Activated B cell treated with CpG ODN at 0.5 μM for 24 hours (primary cell): ENCODE measurements at places on chromosomes 13 and 19. TPM values are rescaled to one million over a fixed set of nuclear protein-coding genes. Genes with fewer than 3 reads are reported as not detected.

DNA sequence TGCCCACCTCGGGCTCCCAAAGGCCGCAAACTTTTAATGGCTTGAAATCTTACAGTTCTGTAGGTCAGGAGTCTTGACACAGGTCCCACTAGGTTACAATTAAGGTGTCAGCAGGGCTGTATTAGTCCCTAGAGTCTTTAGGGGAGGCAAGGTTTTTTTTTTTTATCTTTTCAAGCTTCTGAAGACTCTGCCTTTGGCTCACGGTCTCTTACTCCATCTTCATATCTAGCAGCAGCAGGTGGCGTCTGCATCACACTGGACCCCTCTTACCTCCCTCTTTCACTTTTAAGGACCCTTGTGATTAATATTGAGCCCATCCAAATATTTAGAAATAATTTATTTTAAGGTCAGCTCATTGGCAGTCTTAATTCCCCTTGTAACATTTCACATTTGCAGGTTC lies 11.6 kb downstream of the MIR17HG start:
- peaks cover 39% of the 10 kb centered on the region for H3K36me3 ChIP-seq
- H3K4me3 ChIP-seq = no peak overlapping the region
- no peak overlapping the region for H3K27ac ChIP-seq
- DNase-seq = no peak
- H3K27me3 ChIP-seq = no peaks in the 10 kb centered on the region

GRCh38 chr19:13538601-13539253 lies 32.4 kb upstream of the CACNA1A start:
- H3K27ac ChIP-seq = no peak overlapping the region
- H3K4me1 ChIP-seq = no peaks in the 10 kb centered on the region
- DNase-seq = no peak
- no peak overlapping the region for H3K4me3 ChIP-seq
- peaks cover 24% of the 10 kb centered on the region for H3K27me3 ChIP-seq

NAPSA gene
- 1.4 and 2.4 TPM in 2 replicates for total RNA-seq

- H3K4me3 ChIP-seq = no peak overlapping the region
- DNase-seq = no peak
- peaks cover 8% of the 10 kb centered on the region for H3K4me1 ChIP-seq
- H3K36me3 ChIP-seq = peaks cover 8% of the 10 kb centered on the region
Observed at GRCh38 chr13:49310251-49310650, 62.5 kb downstream of the CDADC1 start.

- no peaks in the 10 kb centered on the region for H3K4me1 ChIP-seq
- DNase-seq = no peak
- H3K27ac ChIP-seq = no peak overlapping the region
- H3K36me3 ChIP-seq = peaks cover 78% of the 10 kb centered on the region
- no peak overlapping the region for H3K4me3 ChIP-seq
Observed at GRCh38 chr19:4688587-4688986, 18.4 kb upstream of the MYDGF start.

SOX1 gene
- total RNA-seq = not detected in 2 replicates

- H3K27me3 ChIP-seq = no peaks in the 10 kb centered on the region
- H3K36me3 ChIP-seq = peaks cover 19% of the 10 kb centered on the region
- H3K4me3 ChIP-seq = no peak overlapping the region
- DNase-seq = no peak
- peaks cover 96% of the 10 kb centered on the region for H3K4me1 ChIP-seq
Observed at GRCh38 chr13:40615619-40616018, 50.8 kb downstream of the FOXO1 start.

NLRP5 gene
- not detected in 2 replicates for total RNA-seq

GRCh38 chr19:3986260-3987041 lies 1.2 kb upstream of the EEF2 start:
- peaks cover 39% of the 10 kb centered on the region for H3K36me3 ChIP-seq
- peak overlapping the region; percentile 96 for H3K4me3 ChIP-seq
- H3K27me3 ChIP-seq = no peaks in the 10 kb centered on the region
- no peak for DNase-seq
- peak overlapping the region; percentile 91 for H3K27ac ChIP-seq

GRCh38 chr19:993361-993830 lies 6.8 kb upstream of the GRIN3B start:
- peaks cover 13% of the 10 kb centered on the region for H3K27me3 ChIP-seq
- H3K36me3 ChIP-seq = peaks cover 26% of the 10 kb centered on the region
- no peak for DNase-seq
- H3K27ac ChIP-seq = no peak overlapping the region

GRCh38 chr19:23403581-23404324 lies 8.5 kb upstream of the ZNF91 start:
- no peak overlapping the region for H3K4me3 ChIP-seq
- H3K4me1 ChIP-seq = no peaks in the 10 kb centered on the region
- peaks cover 2% of the 10 kb centered on the region for H3K27me3 ChIP-seq
- H3K36me3 ChIP-seq = no peaks in the 10 kb centered on the region

DNA sequence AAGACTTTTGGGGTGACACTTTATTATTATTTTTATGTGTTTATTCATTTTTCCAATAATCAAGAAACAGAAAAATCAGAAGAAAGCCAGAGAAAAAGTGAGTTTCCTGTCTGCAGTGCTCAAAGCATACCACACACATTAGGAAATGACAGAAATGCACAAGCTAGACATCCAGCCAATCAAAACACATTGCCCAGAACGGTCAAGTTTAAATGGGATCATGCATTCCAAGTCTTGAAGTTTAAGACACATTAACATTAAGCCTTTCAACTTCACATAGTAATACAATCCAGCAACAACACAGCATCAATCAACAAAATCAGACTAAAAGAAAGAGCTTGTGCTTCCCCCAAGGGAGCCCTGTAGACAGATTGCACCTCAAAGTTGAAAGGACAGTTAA lies 28.7 kb upstream of the MEDAG start:
- peaks cover 12% of the 10 kb centered on the region for H3K4me1 ChIP-seq
- peaks cover 14% of the 10 kb centered on the region for H3K27me3 ChIP-seq
- H3K4me3 ChIP-seq = no peak overlapping the region
- no peaks in the 10 kb centered on the region for H3K36me3 ChIP-seq
- no peak for DNase-seq
- no peak overlapping the region for H3K27ac ChIP-seq

ZNF223 gene
- 3.6 and 4.5 TPM in 2 replicates for total RNA-seq

LAMP1 gene
- total RNA-seq = 83.7 and 86.2 TPM in 2 replicates

- peak overlapping the region; percentile 87 for H3K4me3 ChIP-seq
- H3K4me1 ChIP-seq = peaks cover 25% of the 10 kb centered on the region
- no peak for DNase-seq
- peaks cover 22% of the 10 kb centered on the region for H3K27me3 ChIP-seq
Observed at GRCh38 chr19:49691243-49692146, 579 bp downstream of the CPT1C start.

DNA sequence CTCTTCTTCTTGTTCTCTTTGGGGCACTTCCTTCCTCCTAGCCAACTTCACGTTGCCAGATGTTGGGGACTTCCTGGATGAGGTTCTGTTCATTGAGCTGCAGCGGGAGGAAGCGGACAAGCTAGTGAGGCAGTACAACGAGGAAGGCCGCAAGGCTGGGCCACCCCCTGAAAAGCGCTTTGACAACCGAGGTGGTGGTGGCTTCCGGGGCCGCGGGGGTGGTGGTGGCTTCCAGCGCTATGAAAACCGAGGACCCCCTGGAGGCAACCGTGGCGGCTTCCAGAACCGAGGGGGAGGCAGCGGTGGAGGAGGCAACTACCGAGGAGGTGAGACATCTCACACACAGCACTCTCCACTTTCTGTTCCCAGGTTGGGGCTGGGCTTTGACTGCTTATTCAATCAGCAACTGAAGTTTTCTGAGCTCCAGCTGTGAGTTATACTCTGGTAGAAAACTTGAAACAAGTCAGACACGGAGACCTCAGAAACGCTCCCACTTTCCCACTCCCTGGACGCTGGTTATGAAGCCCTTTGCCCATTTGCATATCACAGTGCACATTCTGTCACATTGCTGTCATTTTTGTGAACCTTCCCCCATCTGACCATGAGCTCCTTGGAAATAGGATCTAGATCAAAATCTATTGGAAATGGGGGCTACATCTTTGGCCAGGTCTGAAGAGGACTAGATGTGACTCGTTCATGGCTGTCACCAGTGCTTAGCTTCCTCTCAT lies 7.2 kb upstream of the CCDC97 start:
- peak overlapping the region; percentile 68 for H3K4me3 ChIP-seq
- peaks cover 78% of the 10 kb centered on the region for H3K4me1 ChIP-seq
- H3K36me3 ChIP-seq = peaks cover 92% of the 10 kb centered on the region
- H3K27me3 ChIP-seq = no peaks in the 10 kb centered on the region

DNA sequence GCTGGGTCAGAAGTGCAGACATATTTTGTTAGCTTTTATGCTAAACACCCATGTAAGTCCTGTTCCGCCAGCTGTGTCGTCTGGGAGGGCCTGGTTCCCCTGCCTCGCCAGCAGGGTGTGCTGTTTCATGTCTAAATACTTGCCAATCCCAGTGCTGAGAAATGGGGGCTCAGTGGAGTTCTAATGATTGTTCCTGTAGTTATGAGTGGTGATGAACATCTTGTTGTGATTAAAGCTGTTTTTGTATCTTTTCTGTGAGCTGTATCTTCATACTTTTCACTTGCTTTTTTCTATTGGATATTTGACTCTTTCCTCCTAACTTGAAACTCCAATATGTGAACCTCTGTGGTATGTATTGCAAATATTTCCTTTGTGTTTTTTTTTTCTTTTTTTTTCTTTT lies 32.7 kb downstream of the KDM4B start:
- peaks cover 16% of the 10 kb centered on the region for H3K36me3 ChIP-seq
- no peaks in the 10 kb centered on the region for H3K27me3 ChIP-seq
- no peak for DNase-seq

OR7A17 gene
- not detected in 2 replicates for total RNA-seq

GRCh38 chr19:7507884-7508283 lies 8.0 kb upstream of the ZNF358 start:
- no peak overlapping the region for H3K4me3 ChIP-seq
- no peak overlapping the region for H3K27ac ChIP-seq
- DNase-seq = no peak
- no peaks in the 10 kb centered on the region for H3K36me3 ChIP-seq
- H3K4me1 ChIP-seq = peaks cover 14% of the 10 kb centered on the region

DNA sequence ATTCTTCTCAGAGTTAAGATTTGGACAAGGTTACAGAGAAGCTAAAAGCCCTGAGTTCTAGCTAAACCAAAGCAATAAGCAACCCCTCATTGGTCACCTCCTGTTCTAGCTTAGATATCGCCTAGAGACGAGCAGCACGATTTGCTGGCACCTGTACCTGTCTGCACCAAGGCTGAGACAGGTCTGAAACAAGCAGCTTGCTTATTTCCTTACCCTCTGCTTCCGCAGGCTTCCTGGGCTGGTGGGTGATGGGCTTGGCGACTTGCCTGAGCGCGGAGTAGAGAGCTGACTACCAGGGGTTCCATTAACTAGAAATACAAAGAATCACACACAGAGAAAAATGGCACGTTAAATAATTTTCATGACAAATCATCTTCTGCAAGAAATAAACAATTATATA lies 276.9 kb downstream of the DCLK1 start:
- H3K27me3 ChIP-seq = peaks cover 8% of the 10 kb centered on the region
- H3K4me1 ChIP-seq = no peaks in the 10 kb centered on the region
- DNase-seq = no peak
- no peak overlapping the region for H3K27ac ChIP-seq
- H3K4me3 ChIP-seq = no peak overlapping the region

CERS4 gene
- total RNA-seq = 112 and 114 TPM in 2 replicates

DNA sequence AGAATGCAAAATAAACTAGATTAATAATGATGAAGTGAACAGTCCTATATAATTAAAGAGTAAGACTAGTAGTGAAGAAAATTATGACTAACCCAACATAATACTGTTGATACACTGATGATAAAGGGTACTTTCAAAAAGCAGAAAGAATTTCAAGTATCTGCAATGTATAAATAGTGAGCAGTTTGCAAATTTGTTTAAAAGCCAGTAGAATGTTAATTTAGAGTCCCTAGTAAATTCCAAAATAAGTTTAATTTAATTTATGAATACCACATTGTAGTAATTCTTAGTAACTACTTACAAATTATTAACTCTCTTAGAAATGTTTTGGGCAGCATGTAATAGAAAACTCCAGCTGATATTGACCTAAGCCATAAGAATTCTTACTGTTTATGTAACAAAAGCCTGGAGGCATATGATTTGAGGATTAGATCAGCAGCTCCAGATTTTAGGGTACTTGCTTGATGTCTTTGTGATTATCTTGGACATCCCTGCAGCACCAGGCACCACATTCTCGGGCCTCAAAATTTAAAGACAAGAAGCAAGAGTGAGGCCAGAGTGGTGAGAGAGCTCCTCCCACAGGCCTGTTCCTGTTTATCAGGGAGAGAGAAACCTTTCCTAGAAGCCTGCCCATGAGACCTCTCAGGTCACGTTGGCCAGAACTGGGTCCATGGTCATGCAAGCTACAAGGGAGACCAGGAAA lies 67.6 kb upstream of the TDRD3 start:
- H3K36me3 ChIP-seq = no peaks in the 10 kb centered on the region
- H3K27ac ChIP-seq = no peak overlapping the region
- H3K4me3 ChIP-seq = no peak overlapping the region
- DNase-seq = no peak
- H3K27me3 ChIP-seq = peaks cover 10% of the 10 kb centered on the region

- peaks cover 6% of the 10 kb centered on the region for H3K27me3 ChIP-seq
- no peaks in the 10 kb centered on the region for H3K36me3 ChIP-seq
- H3K27ac ChIP-seq = no peak overlapping the region
- no peak for DNase-seq
Observed at GRCh38 chr19:7772752-7773291, 9.8 kb downstream of the CLEC4M start.

KASH5 gene
- 0.62 and 0.66 TPM in 2 replicates for total RNA-seq

GRCh38 chr13:102862624-102863210 lies 16.9 kb downstream of the ERCC5 start:
- peaks cover 91% of the 10 kb centered on the region for H3K36me3 ChIP-seq
- no peak overlapping the region for H3K27ac ChIP-seq
- DNase-seq = no peak

KLK8 gene
- not detected in 2 replicates for total RNA-seq

DNA sequence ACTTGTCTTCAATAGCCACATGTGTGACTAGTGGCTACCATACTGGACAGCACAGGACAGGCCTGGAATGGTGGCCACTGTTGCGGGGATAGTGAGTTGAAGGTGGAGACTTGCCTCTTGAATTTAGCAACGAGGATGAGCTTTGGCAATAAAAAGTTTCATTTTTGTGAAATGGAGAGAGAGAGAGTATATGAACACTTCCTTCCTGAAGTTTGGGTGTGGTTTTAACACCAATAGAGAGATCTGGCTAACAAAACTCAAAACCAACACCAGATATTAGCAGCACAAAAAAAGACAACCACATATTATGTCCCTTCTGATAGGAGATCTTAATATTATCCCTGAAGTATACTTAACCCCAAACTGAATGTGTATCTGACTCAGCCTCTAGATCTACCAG lies 6.3 kb upstream of the LRFN3 start:
- peaks cover 46% of the 10 kb centered on the region for H3K4me1 ChIP-seq
- no peaks in the 10 kb centered on the region for H3K27me3 ChIP-seq
- no peak for DNase-seq
- peaks cover 2% of the 10 kb centered on the region for H3K36me3 ChIP-seq

DNA sequence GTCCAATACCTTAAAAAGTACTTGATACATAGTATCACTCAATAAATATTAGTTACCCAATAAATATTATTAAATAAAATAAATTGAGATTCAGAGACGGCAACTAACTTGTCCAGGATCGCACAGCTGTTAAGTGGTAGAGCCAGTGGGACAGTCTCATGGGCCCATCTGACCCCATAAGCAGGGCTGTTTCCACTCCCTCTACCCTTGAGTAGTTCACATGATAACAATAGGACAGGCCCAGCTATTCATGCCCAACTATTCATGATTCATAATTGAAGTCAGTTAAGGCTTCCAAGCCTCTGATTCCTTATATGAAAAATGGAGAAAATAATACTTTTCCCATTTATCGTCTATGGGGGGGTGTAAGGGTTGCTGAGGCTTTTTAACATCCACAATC lies 78.2 kb downstream of the C13orf42 start:
- no peak overlapping the region for H3K27ac ChIP-seq
- H3K4me3 ChIP-seq = no peak overlapping the region
- H3K27me3 ChIP-seq = no peaks in the 10 kb centered on the region
- no peaks in the 10 kb centered on the region for H3K36me3 ChIP-seq
- DNase-seq = no peak
- H3K4me1 ChIP-seq = no peaks in the 10 kb centered on the region

PSG6 gene
- not detected in 2 replicates for total RNA-seq
